ENCODE measurements at places on chromosomes 2 and 18. TPM values are rescaled to one million over a fixed set of nuclear protein-coding genes. Genes with fewer than 3 reads are reported as not detected.

The SPRED2 gene
- total RNA-seq = 13.4 TPM

The C2orf81 gene
- 2.0 TPM for total RNA-seq

The FARSB gene
- total RNA-seq = 13.5 TPM

The DSG4 gene
- not detected for total RNA-seq

The KCNIP3 gene
- 22.5 TPM for total RNA-seq

The KLHL14 gene
- not detected for total RNA-seq

The CARF gene
- total RNA-seq = 8.3 TPM

The CDKL4 gene
- total RNA-seq = 0.58 TPM

The LRRTM1 gene
- 0.23 TPM for total RNA-seq

The NUP35 gene
- 7.7 TPM for total RNA-seq

The TMEM178A gene
- 2.2 TPM for total RNA-seq

The RAB1A gene
- total RNA-seq = 89.5 TPM

The AFF3 gene
- 0.58 TPM for total RNA-seq

The CAPN13 gene
- total RNA-seq = not detected

The PDE1A gene
- total RNA-seq = 90.7 TPM

The C1QL2 gene
- total RNA-seq = not detected

The SCN3A gene
- not detected for total RNA-seq

The CYP1B1 gene
- 22.1 TPM for total RNA-seq

The ANKRD30BL gene
- not detected for total RNA-seq

The STON1 gene
- 28.6 TPM for total RNA-seq

The POMC gene
- total RNA-seq = 6.1 TPM

The LCT gene
- not detected for total RNA-seq

The REG3A gene
- not detected for total RNA-seq

The RAB31 gene
- total RNA-seq = 74.7 TPM

The ALPP gene
- total RNA-seq = not detected

Measured in pericardium fibroblast (primary cell).